ENCODE measurements at places on chromosomes 12 and 14. TPM values are rescaled to one million over a fixed set of nuclear protein-coding genes. Genes with fewer than 3 reads are reported as not detected.

DNA sequence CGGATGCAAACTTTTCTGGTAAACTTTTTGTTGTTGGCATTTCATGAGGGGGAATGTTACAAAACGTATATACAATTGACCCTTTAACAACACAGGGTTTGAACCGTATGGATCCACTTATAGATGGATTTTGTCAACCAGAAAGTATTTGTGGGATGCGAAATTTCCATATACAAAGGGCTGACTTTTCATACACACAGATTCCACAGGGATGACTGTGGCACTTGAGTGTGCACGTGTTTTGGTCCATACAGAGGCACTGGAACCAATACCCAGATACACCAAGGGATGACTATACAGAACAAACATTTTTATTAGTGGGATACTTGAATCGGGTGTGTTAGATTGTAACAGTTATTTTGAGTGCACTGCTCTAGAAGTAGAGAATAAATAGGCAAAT is 29.8 kb upstream of the CCT2 start:
- DNase-seq, result no peak

GRCh38 chr12:78376257-78376656 is 488.3 kb upstream of the SYT1 start:
- no peak for DNase-seq

The MMP19 gene
- 1.5 TPM for total RNA-seq

DNA sequence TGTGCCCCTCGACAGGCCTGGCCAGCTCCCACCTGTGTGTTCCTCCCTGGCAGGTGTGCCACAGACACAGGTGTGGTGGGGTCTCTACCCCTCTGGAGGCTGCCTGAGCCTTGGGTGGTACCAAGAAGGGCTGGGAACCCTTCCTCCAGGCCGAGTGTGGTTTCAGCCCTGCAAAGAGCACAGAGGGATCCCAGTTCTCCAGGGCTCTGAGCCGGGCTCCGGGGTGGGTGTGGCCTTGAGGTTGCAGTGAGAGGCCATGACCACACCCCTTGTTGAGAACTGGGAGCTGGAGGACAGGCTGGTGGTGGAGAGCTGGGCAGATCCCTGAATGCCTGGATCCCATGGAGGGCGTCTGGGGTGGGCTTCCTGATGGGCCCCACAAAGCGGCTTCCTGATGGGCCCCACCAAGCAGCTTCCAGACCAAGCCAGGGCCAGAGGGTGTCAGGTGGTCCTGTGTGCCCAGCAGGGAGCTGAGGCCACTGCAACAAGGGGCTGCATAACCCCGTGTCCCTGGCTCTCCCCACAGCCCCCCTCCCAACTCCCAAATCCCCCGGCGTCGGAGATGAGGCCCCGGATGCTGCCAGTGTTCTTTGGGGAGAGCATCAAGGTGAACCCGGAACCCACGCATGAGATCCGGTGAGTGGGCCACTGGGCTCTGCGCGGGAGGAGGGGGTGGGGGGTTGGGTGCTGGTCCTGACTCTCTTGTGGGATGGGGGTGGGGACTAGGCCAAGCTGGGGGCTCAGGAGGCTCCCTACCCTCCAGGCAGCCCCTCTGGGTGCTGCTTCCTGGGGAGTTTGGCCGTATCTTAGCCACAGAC is 16.6 kb downstream of the RFLNA start:
- no peak for DNase-seq

GRCh38 chr14:32081901-32082300 is 4.8 kb downstream of the ARHGAP5 start:
- DNase-seq, result no peak

The ARMH4 gene
- 39.8 TPM for total RNA-seq

DNA sequence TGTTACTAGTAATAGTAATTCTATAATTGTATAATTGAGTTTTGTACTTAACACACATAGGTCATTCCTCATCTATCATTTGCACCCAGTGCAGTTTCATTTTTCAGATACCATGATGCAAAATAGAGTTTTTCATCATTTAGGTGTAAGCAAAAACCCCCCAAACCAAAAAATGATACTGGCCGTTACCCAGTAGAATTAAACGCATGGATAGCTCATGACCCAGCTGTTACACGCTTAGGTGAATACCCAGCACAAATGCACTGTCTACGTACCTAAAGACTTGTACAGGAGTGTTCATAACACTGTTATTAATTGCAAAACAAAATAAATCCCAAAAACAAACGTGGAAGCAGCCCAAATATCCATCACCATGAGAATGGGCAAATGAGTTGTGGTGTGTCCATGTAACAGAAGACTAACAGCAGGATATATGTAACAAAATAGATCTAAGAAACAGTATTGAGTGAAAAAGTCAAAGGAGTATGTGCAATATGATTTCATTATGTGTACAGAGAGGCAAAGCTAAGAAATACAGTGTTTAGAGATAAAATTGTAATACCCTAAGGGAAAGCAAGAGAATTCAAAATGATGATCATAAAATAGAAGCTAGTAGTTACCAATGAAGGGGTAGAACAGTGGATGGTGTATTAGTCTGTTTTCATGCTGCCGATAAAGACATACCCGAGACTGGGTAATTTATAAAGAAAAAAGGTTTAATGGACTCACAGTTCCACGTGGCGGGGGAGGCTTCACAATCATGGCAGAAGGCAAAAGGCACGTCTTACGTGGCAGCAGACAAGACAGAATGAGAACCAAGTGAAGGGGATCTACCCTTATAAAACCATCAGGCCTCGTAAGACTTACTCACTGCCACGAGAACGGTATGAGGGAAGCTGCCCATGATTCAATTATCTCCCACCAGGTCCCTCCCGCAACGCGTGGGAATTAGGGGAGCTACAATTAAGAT is 49.8 kb downstream of the EID3 start:
- DNase-seq, result no peak

GRCh38 chr12:78938341-78939084 is 73.9 kb downstream of the SYT1 start:
- no peak for DNase-seq

The DPF3 gene
- 9.6 TPM for total RNA-seq

All from spinal cord (tissue), 10 donors.